Left colon (tissue), 2 donors: ENCODE measurements at places on chromosomes 5 and 9. TPM values are rescaled to one million over a fixed set of nuclear protein-coding genes. Genes with fewer than 3 reads are reported as not detected.

The TMEM174 gene
- not detected for total RNA-seq

GRCh38 chr9:4714266-4715016 lies 26.6 kb downstream of the AK3 start:
- no peak for DNase-seq

GRCh38 chr5:176171171-176171760 lies 67.0 kb upstream of the SIMC1 start:
- no peak for DNase-seq

- DNase-seq = no peak
These were observed 6.1 kb upstream of the C9orf152 start for GRCh38 chr9:110214090-110214489.

DNA sequence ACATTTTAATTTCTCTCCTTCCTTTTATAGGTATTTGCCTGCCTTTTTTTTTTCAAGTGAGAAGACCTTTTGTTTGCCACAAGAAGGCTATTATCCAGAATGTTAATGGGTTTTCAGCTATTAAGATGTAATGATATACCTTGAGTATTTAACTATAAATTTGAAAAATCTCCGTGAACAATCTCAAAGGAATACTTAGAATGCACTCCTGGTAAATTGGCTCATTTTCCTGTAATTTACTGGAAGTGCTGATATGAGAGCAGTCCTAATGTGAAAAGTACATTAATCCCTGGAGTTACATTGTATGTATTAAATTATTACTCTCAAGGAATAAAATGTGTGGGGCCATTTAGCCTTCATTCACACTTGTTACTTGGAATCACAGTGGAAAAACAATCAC lies 32.4 kb downstream of the AOPEP start:
- DNase-seq = no peak
